ENCODE measurements at places on chromosomes 11 and 22.

- DNase-seq: no peak
Observed at GRCh38 chr11:20790622-20791021, 121.2 kb downstream of the NELL1 start.

DNA sequence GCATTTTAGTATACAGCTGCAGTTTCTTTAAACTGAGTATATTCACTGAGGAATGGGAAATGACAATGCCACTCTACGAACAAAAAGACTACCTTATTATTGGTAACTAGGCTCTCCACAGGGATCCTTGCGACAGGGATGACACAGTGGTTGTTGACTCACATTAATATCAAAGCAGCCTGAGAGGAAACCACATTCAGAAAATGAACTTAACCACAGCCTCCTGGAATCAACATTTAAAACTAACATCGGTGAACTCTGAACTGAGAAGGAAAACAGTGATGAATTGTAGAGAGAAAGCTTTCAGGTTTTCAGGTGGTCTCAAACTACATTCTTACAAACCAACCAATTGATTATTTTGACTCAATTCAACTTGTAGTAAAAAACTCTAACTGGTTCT, 90.3 kb upstream of the MTMR2 start:
- DNase-seq: no peak

GRCh38 chr11:61571337-61571736, 9.5 kb downstream of the SYT7 start:
- DNase-seq: peak; percentile 82

DNA sequence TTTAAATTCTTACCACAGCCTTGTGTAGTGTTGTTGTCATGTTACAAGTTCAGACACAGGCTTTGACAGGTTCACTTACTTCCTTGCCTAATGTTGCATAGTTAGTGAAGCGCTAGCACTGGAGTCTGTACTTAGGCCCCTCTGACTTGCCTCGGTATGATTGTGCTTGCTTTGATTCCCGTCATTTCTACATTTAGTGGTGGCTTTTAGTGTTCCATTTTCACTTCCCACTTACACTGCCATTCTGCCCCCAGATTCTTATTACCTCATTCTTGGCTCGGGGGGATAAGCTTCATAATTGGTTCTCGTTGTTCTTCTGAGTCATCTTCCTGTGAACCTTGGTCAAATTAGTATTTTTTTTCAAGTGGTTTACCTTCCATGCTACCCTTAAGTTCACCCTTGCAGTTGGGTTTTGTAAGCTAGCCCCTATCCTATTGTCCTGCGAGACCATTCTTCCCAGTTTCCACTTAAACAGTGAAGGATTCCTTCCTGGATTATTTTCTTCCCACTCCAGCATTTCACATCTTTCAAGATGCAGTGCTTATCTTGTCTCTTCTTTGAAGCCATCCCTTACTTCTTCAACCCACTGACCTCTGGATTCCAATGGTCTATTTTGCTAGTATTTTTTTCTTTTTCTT, 68.7 kb downstream of the DDX10 start:
- peak; percentile 38 for DNase-seq

DNA sequence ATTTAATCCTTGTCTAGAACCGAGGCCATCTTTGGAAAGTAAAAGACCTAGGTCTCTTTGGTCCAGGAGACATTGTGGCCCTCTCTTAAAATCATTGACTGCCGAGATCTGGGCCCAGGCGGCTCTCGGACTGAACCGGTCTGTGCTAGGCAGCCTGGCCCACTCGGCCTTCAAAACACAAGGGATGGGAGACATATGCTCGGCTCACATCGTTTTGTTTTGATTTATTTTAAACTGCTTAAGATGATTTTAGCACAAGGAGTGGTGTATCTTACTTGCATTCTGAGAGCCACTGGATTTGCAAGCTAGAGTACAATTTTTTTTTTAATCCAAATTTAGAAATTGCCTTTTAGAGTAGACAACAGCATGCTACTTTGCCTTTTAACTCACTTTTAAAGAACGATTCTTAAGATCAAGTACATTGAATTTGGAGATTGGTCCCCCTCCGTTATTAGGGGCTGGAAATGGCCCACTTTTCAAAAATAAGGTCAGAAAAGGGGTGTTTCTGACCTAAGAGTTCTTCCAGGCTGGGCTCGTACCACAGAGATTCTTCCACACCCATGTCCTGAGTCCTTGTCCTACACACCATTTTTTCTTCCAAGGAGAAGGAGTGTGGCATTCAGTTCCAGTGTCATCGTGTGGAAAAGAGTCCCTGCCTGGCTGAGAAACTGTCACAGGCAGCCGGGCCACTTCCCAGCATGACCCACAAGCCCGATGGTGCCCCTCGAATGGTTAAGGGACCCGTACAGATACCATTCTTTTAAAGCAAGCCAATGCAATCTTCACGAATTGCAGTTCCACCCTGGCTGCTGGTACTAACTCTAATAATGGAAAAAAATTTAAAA, 80.5 kb upstream of the WNT7B start:
- DNase-seq: no peak

DNA sequence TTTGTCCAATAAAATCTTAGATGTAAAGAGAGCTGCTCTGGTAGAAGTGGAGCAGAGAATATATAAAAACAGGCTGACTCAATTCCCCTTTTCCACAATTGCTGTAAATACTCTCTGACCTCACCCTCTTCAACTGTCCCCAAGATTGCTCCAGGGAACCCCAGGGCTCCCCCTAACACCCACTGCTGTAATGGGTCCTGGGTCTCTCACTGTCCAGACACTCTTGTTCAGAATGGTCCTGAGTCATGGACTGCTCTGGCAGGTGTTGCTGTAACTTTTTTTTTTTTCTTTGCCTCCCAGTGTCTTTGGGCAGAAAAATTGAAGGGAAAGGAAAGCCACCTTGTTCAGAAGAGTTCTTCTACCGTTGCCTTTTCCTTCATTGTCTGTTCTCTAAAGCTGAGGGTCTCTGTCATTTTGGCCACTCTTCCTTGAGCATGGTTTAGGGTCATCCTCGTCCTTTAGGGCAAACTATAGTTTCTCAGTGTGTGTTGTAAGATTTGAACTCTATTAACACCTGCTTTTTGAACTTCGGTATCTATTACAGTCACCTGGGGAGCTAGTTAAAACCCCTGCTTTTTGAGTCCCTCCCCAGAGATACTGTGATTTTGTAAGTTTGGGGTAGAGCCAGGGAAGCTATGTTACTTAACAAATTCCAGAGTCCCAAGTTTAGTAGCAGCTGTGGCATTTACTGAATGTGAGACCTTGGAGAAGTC, 209.5 kb downstream of the NAV2 start:
- DNase-seq: no peak

DNA sequence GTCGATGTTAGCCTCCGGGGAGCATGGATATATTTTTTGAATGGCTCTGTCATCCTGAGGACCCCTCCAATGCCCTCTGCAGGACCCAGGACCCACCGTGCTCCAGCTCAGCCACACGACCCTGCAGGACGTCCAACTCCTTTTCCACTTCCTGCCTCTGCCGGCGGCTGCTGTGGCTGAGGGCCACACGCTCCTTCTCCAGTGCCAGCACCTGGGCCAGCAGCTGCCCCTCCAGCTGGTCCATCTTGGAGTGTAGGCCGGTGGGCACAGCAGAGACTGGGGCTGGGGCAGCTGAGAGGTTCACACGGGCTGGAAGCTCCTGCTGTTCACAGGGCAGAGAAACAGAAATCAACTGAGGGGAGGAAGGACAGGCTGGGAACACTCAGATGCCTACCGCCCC, 15.6 kb downstream of the NPTXR start:
- DNase-seq: no peak

GRCh38 chr11:124409906-124410305, 11.1 kb upstream of the OR8B3 start:
- DNase-seq: no peak

- DNase-seq: no peak
Observed at GRCh38 chr22:48488149-48488551, 1339.5 kb downstream of the BRD1 start.

DNA sequence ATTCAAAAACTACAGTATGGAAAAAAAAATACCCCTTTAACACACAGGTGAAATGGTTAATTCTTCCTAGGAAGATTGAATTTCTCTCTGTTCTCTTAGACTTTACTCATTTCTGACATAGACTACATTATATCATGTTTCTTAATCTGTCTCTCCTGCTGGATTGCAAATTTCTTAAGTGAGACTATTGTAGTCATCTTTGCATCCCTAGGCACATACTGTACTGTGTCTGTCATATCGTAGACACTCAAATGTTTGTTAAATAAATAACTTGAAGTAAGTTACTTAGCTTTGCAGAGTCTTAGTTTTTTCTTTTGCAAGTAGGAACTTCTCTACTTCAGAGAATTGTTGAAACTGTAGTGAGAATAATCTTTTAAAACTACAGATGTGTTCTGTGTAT, 58.7 kb downstream of the FAM83F start:
- no peak for DNase-seq

DNA sequence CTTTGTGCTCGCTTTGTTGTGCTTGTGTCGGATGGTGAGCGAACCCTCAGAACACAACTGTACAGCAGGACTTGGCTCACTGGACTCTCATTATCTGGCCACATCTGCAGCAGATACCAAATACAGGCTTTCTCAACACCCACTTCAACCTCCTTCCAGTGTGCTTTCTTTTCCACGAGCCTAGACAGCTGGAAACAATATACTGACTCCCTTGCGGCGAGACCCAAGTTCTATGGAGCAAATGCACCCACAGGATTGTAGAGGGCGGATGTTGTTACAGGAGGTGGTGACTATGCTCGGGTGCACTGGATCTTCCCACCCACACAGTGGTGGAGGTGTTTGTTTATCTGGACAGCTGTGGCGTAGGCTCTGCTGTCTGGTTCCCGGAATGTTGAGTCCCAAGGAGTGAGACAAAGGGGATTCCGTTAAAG, 204.3 kb downstream of the TENM4 start:
- no peak for DNase-seq

DNA sequence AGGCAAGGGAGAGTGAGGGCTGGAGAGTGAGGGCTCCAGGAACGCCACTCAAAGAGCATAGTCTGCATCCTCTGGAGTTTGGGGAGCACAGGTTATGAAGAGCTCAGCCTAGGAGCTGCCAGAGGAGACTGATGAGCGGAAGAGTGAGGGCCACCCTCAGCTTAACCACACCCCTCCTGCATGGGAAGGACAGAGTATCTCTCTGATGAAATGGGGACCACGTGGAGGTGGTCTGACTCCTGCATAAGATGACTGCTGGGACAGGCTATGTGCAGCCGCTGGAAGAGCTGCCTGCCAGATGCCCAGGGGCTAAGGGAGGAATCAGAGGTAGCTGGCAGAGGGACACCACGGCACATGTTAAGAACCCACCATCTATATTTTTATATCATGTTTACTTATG, 162.9 kb upstream of the POU2AF2 start:
- DNase-seq: no peak

- DNase-seq: no peak
Observed at GRCh38 chr11:19978668-19979518, 181.4 kb downstream of the DBX1 start.

GRCh38 chr11:30568931-30569330, 17.2 kb downstream of the MPPED2 start:
- DNase-seq: no peak

DNA sequence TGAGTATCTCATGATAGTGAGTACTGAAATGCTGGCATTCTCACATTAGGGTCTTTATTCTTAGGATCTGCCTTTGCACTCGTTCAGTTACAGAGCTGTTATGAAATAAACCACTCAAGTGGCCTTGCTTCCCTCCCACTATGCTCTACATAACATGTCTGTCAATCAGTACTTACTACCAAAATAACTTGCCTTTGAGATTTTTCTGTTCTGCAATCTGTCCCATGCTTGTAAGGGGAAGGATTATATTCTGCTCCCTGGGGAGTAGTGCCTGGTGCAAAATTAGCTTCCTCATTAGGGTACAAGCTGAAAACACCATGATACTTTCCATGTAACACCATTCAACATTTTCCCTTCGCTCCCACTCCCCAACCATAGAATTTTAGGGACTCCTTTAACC, 1.9 kb upstream of the GRAP2 start:
- no peak for DNase-seq

- no peak for DNase-seq
Observed at GRCh38 chr11:7307836-7308235, 56.1 kb downstream of the SYT9 start.

GRCh38 chr22:39106326-39106725, 9.3 kb downstream of the APOBEC3H start:
- no peak for DNase-seq

- DNase-seq: no peak
Observed at GRCh38 chr11:78050964-78051831, 12.5 kb upstream of the THRSP start.

DNA sequence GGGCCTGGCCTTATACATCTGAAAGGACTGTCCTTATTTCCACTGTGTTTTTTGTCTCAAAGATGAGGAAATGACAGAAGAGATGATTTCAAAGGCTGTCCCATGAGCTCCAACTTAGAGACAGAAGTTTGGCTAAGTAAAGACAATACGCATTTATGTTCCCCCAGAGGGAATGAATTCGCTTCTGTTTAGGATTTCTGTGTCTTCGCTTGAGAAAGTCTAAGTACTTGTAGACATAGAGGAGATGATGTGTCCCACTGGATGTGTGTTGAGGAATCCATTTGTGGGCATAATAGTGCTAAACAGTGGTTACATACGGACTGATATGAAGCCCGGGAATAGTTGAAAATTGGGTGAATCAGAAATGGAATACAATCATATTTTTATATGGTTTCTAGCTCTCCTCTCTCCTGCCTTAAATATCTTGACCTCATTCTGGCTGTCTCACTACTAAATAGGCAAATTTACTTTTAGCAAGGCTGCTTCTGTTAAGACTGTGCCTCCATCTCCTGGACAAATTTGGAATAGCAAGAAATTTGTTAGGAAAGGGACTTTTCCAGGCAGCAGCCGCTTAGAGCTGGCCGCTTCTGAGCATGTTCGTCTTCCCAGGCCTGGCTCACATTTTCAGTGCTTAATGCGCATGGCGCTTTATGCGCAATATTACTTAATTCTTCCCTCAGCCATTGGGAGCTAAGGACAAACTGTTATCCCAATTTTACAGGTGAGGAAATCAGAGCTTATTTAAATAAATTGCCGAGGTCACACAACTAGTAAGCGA, 1.9 kb upstream of the PEX26 start:
- peak; percentile 93 for DNase-seq

DNA sequence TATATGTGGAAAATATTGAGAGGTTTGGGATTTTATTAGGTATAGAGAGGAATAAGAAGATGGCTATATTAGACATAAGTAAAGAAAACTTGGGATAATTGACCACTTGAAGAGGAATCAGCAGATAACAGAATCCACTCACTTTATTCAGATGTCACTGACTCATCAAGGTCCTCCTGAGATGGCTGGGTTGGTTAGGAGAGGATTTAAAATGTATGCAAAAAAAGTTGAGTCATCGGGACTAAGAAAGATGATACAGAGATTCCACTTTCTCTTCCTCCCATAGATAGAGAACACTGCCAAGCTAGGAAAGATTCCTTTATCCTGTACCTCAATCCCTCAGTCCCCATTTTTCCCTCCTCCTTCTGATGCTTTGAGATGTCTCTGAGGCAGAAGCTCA, at the start of gene OR6A2:
OR6A2 (minus strand) TSS at position 288 of the 400 bp plus-strand sequence. CDS start 3,981 bp downstream, outside the sequence.
- no peak for DNase-seq

DNA sequence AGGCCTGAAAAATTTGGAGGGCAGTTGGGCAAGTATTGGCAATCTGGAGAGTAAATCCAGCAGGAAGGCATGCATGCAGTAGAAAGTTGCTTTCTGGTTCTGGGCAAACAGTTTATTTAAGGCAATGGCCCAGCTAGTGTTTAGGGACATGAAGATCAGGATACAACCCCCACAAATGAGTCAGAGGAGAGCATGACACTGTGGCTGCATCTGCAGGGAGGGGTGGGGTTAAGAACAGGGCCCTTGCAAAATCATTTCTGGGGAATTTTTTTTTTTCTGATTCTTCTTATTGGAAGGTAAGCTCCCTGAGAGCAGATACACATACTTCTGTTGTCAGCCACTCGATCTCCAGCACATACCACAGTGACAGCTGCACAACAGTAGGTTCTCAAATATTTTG, 61.1 kb downstream of the FDX1 start:
- no peak for DNase-seq

GRCh38 chr11:29914203-29914930, 102.5 kb downstream of the KCNA4 start:
- no peak for DNase-seq
